ENCODE measurements at places on chromosomes 2 and 18.

GRCh38 chr2:222572751-222573174 is 83.1 kb downstream of the FARSB start:
- no peak for DNase-seq

GRCh38 chr2:235025800-235026536 is 74.2 kb downstream of the SH3BP4 start:
- no peak for DNase-seq

- DNase-seq, result no peak
Measured at GRCh38 chr2:181444654-181445053, 12.5 kb upstream of the ITGA4 start.

GRCh38 chr2:172082105-172082943 is 3.0 kb upstream of the DLX1 start:
- no peak for DNase-seq

GRCh38 chr18:79507546-79508480 is 112.1 kb downstream of the NFATC1 start:
- DNase-seq, result no peak

- DNase-seq, result no peak
Measured at GRCh38 chr2:117551858-117552257, 262.6 kb upstream of the DDX18 start.

GRCh38 chr18:63736876-63737275 is 34.1 kb downstream of the SERPINB11 start:
- no peak for DNase-seq

- no peak for DNase-seq
Measured at GRCh38 chr2:237458519-237458918, 28.5 kb upstream of the MLPH start.

DNA sequence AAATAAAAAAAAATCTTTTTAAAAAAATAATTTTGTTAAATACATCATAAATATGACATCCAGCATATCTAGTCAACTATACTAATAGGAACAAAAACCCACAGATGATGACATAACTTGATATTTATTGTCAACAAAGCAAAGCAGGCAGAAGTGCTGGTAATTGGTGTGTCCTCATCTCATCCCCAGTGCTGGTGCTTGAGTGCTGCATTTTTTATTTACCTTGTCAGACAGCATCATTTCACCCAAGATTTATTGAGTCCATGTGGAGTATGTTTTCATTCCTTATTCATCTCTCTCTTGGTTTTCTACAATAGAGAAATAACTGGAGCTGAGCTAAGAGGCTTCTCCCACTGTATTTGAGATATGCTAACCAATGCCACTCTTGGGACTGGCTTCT is 191.6 kb upstream of the SLC14A2 start:
- DNase-seq, result no peak

DNA sequence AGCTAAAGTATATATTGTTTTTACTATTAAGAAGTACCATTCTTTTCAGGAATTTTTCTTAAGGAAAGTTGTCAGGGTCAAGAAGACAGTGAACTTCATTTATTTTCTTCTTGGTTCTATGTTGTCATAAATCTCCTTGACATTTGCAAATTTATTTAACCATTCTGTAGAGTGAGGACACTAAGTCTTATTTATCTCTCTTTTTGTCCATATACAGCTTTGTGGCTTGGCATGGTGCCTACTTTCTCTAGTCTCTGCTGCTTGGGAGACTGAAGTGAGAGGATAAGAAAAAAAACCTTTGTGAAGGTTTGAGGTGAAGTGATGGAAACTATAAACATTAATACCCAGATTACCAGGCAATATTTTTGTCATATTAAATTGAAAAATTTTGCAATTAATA is 1389.4 kb downstream of the SUCLG1 start:
- DNase-seq, result no peak

GRCh38 chr2:141187075-141187439 is 943.8 kb downstream of the LRP1B start:
- peak; percentile 2 for DNase-seq

DNA sequence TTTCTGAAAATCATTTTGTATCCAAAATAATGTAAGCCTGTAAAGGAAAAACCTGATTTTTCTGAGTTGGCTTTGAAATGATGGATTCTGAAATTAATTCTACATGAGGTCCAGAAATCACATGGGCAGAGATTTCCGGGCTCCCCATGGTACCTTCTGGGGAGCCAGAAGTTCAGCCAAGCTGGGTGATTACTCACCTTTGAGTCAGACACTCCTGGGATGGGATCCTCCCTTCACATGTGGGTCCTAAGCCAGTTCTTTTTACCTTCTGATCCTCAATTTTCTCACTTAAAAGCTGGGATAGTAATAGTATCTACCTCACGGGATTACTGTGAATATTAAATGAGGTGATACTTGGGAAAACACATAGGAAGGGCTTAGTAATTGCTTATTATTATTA is 179.8 kb upstream of the EPAS1 start:
- no peak for DNase-seq

- no peak for DNase-seq
Measured at GRCh38 chr2:23525137-23525765, 140.3 kb downstream of the KLHL29 start.

DNA sequence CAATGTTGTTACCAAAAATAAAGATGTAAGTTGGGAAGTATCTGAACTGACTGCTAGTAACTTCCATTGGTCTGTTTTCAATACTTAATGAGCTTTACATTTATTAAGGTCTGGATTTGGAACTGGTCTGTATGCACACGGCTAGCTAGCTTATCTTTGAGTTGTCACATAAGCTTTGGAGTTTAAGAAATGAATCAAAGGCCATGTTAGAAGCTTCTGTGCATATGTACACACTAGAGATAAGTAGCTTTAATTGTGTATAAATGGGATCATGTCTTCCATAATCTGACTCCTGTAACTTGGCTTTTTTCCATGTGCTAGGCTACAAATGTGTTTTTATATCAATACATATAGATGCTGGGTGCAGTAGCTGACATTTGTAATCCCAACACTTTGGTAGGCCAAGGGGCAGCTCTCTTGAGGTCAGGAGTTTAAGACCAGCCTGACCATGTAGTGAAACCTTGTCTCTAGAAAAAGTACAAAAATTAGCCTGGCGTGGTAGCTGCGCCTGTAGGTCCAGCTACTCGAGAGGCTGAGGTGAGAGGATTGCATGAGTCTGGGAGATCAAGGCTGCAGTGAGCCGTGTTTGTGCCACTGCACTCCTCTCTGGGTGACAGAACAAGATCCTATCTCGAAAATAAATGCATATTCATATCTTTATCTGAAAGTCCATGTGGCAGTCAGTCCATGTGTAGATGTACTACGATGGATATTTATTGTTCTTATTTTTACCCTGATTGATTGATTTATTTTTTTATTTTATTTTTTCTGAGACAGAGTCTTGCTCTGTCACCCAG is 27.2 kb downstream of the ATIC start:
- DNase-seq, result no peak

DNA sequence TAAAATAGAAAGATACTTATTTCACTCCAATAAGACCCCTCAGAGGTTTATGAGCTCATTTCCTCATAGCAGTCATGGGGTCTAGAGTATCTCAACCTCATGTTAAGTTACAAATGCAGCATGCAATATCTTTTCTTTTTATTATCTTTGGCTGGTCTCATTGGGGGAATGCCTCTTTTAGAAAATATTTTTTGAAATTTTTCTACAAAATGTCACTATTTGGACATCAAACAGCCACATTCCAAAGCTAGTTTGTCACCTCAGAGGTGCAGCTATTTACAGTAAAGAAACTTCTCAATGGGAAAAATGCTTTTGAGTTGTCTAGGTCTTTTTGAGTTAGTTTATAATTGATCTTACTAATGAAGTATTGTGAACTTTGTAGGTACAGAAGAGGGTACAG is 370.7 kb upstream of the LRATD1 start:
- DNase-seq, result no peak

- DNase-seq, result no peak
Measured at GRCh38 chr18:49677081-49677480, 115.2 kb downstream of the LIPG start.

GRCh38 chr2:54394392-54394791 is 61.7 kb upstream of the SPTBN1 start:
- no peak for DNase-seq

- no peak for DNase-seq
Measured at GRCh38 chr2:123659120-123659519, 366.0 kb upstream of the CNTNAP5 start.

GRCh38 chr2:98459496-98460175 is 15.0 kb downstream of the INPP4A start:
- no peak for DNase-seq

GRCh38 chr2:168593713-168594112 is 137.6 kb downstream of the CERS6 start:
- no peak for DNase-seq

DNA sequence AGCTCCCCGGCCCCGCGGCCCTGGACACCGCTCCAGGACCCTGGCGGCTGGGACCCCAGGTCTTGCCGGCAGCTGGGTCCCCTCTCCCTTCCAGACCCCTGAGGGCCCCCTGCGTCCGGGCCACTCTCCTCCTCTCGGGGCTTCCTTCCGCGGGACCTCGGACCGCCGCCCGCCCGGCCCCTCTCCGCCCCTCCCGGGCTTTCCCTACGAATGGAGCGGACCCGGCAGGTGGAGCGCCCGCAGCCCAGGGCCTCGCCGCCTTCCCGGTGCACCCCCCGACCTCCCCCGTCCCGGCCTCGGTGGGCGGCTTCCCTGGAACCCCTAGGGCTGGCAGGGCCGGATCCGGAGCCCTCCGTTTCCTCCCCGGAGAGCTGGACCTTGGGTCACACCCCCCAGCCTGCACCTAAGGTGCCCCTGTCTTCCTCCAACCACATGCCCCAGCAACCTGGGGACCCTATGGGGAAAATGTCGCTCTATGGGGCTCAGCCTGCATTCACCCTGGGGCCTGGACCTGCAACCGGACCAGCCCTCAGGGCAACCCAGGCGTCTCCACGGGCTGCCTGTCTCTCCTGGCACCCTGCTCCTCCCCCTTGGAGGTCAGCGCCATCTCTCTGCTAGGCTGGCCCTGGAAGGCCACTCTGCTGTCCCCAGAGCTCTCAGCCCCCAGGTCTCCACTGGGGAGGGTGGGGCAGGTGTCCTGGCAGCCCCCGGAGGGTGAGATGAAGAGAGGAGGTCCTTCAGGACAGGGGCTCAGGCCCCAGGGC is 730 bp downstream of the B3GNT7 start:
- no peak for DNase-seq

GRCh38 chr2:54655046-54655809 is 68.2 kb upstream of the EML6 start:
- no peak for DNase-seq

- DNase-seq, result no peak
Measured at GRCh38 chr2:175143678-175144077, 24.3 kb downstream of the ATF2 start.

- no peak for DNase-seq
Measured at GRCh38 chr2:73969356-73969755, 15.4 kb upstream of the TET3 start.

- no peak for DNase-seq
Measured at GRCh38 chr2:46915281-46915810, at the start of gene MCFD2. Gene MCFD2 (minus strand): TSS chr2:46915806. CDS start chr2:46909171, 6,635 bp downstream.

DNA sequence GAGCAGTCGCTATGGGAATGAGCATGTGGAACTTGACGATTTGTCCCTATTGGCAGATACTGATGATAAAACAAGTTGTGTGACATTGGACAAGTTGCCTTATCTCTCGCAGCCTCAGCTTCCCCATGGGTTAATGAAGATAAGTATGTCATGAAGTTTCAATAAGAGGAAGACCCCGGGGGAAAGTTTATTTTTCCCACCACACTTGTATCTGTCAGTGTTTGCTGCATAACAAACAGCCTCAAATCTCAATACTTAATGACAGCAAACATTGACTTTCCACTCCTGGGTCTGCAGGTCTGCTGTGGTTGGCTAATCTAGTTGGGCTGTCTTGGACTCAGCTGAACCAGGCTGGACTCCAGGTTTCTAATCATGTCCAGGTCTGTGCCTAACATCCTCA is 45.8 kb downstream of the INPP5D start:
- no peak for DNase-seq

DNA sequence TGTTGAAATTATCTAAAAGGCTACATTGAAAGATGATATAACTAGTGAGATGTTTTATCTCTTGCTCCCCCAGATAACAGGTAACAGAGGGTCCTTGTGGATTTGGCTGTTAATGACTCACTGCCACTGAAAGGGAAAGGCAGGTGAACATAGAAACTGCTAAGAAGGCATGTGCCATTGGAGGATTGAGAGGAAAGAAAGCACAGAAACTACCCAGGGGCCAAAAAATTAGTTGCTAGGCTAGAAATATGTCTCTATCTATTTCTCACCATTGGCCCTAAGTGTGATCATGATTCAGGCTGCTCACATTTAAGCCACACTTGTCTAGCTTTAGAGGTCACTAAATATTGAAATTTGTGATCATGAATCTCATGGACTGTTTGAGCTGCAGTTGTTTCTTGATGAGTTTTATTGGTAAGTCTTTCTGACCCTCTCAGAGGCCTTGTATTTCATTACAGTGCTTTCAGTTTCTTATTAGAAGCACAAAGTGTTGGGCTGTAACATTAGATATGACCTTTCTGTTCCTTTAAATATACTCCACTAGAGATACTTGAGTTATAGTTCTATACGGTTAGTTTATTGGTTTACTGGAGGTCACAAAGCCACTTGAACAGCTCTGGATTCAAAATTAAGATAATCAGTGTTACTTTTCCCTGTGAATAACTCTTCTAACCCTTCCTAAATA is 26.2 kb downstream of the NAB1 start:
- no peak for DNase-seq

- no peak for DNase-seq
Measured at GRCh38 chr2:31067259-31067658, 71.0 kb downstream of the GALNT14 start.

- no peak for DNase-seq
Measured at GRCh38 chr2:70374616-70375015, 72.7 kb upstream of the FAM136A start.

GRCh38 chr2:120923426-120923825 is 187.8 kb downstream of the GLI2 start:
- no peak for DNase-seq

GRCh38 chr2:226977775-226978190 is 141.9 kb downstream of the RHBDD1 start:
- DNase-seq, result no peak

DNA sequence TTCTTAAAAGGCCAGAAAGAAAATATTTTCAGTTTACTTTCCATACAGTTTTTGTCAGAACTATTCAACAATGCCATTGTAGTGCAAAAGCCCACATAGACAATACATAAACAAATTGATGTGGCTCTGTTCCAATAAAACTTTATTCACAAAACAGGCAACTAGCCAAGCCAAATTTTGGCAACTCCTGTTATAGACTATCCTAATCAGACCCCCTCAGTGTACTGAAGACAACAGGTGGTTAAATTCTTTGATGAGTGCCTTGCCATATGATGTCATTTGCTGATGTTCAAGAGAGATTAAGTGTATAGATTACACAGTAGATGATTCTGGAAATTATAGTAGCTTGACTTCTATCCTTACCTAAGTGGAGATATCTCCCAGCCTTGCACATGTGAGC is 83.4 kb downstream of the FANCL start:
- no peak for DNase-seq

GRCh38 chr18:34458410-34458977 is 233.8 kb upstream of the NOL4 start:
- DNase-seq, result no peak

Measured in NCI-H1930 (cell line).